NCI-H1930 (cell line): ENCODE measurements at places on chromosomes 1 and 21.
A peak's percentile ranks its signal among the peaks of the same experiment; 100 is the strongest.

GRCh38 chr1:28259934-28260802, 850 bp downstream of the SESN2 start:
- peak; percentile 18 for DNase-seq

DNA sequence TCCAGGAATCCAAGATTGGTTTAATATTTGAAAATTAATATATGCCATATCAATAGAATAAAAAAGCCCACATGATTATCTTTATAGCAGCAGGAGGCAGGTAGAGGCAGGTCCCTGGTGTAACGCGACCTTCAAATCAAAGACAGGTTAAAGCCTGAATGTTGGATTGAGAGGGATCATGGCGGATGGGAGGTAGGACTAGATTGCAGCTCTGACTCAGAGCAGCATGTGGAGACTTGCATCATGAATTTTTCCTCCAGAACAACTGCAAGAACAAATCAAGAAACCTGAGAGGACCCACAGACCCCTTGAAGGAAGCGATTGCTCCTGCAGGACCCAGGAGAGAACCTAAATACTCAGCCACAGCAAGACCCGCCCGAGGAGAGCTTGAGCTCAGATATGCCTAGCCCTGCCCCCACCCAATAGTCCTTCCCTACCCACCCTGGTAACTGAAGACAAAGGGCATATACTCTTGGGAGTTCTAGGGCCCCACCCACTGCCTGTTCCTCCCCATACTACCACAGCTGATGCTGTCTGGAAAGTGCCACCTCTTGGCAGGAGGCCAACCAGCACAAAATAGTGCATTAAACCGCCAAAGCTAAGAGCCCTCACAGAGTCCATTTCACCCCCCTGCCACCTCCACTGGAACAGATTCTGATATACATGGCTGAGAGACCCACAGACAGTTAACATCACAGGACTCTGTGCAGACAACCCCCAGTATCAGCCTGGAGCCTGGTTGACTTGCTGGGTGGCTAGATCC, 19.5 kb downstream of the S100B start:
- no peak for DNase-seq

DNA sequence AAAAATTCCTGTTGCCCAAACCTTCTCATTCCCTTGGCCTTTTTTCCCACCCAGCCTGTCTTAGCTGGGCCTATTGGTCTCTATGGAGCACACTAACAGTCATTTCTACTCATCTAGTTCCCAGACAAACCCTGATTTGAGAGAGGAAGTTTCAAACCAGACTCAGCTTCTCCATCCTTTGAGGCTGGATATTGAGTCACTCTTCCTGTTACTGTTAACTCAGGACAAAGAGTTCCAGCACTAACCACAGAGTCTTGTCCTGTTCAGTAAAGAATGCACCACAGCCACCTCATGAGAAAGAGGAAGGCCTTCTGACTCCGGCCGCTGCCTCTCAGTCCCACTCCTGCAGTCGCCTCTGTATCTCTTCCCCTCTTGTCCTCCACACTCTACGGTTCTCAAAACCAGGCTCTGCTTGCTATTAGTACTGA, 137.8 kb downstream of the PTPRC start:
- DNase-seq = no peak

DNA sequence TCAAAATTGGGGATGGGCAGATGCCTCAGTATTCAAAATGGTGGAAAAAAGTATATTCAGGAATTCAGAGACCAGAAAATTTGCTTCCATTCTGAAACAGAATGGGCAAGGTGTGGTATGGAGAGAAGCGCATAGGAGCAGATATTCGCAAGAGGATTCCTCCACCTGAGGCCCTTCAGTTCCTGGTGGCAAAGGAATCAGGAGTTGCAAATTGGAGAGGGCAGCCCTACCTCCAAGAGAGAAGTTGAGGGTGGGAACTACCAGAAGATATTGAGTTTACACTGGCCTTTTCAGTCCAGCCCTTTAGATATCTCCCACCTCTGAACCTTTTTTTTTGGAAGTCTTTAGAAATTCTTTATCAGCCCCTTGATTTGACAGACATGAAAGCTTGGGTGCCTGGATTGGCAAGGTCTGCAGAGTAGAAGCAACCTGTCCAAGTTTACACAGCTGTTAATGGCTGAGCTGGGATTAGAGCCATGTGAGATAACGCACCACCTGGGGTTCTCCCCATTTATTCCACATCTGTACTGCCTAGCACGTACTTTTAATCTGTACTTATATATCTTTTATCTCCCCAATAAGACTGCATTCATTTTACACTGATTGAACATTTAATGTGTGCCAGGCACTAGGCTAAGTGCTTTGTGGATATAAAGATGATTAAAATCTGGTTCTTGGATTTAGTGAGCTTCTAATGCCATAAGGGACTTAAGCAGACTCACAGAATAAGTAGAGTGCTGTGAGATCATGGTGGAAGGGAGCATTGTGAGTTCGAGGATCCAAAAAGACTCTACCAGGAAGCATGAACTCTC, 99.5 kb downstream of the NGF start:
- no peak for DNase-seq

- no peak for DNase-seq
These were observed 10.7 kb downstream of the CDC7 start for GRCh38 chr1:91511386-91511785.

- peak; percentile 12 for DNase-seq
These were observed 19.7 kb upstream of the ALDH9A1 start for GRCh38 chr1:165717918-165718515.

GRCh38 chr1:184649451-184649888, 105.2 kb downstream of the EDEM3 start:
- DNase-seq = no peak

GRCh38 chr1:179881642-179882252, 338 bp upstream of the TOR1AIP1 start:
- no peak for DNase-seq

DNA sequence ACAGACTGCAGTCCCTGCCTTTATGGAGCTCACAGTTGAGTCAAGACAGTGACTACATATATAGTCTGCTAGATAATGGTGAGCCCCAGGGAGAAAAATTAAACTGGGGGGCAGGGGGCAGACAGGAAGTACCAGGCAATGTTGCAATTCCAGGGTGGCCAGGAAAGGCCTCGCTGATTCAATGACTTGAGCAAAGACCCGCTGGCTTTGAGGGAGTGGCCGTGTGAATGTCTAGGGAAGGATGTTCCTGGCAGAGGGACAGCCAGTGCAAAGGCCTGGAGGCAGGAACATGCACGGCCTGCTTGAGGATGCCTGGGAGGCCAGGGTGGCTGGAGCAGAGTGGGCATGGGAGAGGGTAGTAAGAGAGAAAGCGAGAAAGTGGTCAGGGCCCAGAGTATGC, 23.0 kb upstream of the EPHA8 start:
- no peak for DNase-seq

GRCh38 chr1:113630340-113631327, 128.7 kb downstream of the PHTF1 start:
- no peak for DNase-seq

DNA sequence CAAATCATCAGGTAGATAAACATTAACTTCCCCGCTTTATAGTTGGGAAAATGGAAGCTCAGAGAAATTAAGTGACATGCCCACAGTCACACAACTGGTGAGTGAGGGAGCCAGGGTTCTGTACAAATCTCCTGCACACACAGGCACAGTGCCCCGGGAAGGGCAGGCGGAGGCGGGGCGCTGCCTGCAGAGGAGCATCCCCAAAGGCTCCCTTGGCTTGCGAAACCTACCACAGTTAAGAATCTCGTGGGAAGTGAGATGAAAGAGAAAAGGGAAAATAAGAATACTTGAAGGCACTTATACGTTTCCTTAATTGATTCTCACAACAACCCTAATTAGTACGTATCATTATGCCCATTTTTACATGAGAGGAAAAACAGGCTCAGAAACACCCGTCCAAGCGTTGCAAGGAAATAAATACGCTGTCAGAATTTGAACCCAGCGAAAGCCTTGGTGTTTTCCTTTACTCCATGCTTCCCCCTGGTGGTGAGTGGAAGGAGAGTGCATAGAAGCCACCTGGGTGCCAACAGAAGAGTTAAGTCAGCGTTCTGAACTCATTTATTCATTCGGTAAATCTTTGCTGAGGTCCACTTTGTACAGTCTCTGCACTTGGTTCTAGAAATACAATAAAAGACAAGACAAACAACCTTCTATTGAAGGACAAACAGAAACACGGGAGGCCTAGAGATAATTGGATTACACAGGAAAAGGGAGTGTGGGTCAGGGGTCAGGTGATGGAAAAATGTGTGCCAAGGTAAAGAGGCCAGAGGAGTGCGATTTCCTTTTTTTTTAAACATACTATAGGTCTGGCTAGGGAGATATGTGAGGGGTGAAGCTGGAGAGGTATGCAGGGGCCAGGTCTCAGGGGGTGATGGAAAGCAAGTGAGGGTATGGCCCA, 28.4 kb downstream of the ACP6 start:
- DNase-seq = no peak

DNA sequence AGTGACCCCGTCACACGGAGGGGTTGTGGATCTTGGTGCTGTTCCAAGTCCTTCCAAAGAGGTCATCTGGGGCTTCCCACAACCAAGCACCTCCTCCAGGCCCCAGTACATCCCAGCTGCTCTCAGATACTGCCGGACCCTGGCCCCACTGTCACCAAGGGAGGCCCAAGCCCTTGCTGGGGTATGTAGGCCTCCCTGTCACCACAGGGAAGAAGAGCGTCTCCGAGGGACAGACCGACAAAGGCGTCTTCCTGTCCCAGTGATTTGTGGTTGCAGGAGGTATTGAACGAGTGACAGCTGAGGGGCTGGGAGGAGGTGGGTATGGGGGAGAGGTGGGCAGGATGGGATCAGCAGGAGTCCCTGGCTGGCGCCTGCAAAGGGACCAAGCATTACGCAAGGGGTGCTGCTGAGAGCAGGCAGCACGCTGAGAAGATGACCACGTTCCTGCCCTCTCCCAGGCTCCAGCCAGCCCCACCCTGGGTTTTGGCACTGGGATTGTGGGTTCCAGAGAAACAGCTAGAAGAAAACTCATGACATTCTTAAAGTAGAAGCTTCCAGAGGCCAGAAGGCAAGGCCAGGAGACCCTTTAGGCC, 29.7 kb downstream of the LRP8 start:
- no peak for DNase-seq

DNA sequence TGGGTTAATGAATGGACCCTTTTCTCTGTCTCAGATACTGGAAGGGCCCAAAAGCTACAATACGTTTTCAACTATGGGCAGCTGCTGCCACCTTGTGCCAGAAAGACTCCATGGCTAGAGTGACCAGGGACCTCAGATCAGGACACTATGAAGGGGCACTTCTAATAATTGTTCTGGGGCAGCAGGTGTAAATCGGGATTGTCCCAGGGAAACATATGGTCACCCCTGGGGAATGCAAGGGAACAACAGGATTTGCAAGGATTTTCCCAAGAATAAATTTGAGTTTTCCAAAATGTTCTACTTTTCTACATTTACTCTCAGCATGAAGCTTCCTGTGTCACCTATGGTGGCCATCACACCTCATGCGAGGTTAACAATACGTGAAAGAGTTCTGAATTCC, 12.0 kb upstream of the FCAMR start:
- DNase-seq = peak; percentile 8

DNA sequence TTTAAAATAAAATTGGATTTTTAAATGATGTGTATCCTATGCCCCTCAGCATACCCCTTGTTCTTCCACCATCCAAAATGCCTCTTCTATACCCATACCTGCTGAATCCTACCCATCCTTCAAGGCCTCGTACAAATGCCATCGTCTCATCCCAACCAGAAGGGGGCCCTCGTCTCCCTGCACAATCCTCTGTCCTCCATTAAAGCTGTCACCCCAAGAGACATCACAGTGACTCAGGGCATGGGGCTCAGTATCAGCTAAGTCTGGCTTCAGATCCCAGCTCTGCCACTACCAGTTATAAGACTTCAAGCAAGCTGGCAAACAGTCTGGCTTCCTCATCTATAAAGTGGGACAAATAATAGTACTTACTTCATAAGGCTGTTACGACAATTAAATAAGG, 23.8 kb downstream of the IGFN1 start:
- no peak for DNase-seq

DNA sequence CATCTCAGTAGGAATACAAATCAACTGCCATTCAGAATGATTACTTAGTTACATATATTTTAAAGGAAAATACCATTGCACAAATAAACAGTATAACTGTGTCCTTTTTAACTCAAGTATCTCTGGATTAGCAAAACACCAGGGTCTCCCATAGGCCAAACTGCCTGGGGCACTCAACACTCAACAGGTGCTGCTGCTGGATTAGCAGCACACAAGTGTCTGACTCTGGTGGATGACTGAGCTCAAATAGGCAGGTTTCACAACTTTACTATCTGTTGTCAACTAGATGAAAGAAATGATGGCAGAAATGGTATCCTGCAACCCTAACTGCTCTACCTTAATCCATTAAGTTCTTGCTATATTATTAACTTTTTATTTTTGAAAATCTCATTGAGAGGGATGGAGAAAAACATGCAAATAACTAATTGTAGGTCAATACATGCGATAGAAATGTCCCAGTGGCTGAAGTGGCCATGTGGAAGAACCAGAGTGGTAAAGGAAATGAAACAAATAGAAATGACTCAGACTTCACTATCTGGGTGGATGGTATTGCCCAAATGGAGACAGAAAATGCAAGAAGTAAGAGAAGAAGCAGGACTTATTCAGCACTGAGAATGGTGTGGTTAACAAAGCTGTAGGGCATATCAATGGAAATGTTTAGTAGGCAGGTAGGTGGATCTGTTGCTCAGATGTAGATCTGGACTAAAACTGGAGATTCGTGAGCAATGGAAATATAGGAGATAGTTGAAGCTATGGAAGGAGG, 90.8 kb upstream of the CCDC190 start:
- no peak for DNase-seq

DNA sequence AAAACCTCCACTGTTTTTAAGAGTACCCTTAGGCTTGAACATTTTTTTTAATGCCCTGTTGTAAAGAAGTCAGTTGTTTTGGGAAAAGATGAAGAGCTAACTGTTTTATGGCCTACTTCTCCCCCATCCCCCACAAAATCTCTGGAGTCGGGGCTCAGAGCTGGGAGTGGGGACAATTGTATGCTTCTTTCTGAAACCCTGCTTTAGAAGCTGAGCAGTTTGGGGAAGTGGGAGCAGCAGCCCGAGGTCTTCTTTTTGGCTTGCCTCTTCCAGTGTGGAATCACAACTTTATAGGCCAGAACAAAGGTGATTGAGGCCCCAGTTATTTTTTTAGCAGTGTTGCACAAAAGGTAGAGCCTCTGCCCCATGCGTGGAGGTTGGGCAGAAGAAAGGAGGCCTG, 25.2 kb downstream of the PPP2R5A start:
- no peak for DNase-seq

- no peak for DNase-seq
These were observed 106.1 kb downstream of the SEC16B start for GRCh38 chr1:177863796-177864195.
